Sciatic nerve (tissue), 2 donors: ENCODE measurements at places on chromosomes 13 and 19. TPM values are rescaled to one million over a fixed set of nuclear protein-coding genes. Genes with fewer than 3 reads are reported as not detected.

The ZNF431 gene
- 20.2 TPM for total RNA-seq

GRCh38 chr13:86559901-86560300 is 760.7 kb upstream of the SLITRK6 start:
- no peak for DNase-seq

- DNase-seq: no peak
Observed at GRCh38 chr19:38265213-38265861, 964 bp downstream of the SPINT2 start.

DNA sequence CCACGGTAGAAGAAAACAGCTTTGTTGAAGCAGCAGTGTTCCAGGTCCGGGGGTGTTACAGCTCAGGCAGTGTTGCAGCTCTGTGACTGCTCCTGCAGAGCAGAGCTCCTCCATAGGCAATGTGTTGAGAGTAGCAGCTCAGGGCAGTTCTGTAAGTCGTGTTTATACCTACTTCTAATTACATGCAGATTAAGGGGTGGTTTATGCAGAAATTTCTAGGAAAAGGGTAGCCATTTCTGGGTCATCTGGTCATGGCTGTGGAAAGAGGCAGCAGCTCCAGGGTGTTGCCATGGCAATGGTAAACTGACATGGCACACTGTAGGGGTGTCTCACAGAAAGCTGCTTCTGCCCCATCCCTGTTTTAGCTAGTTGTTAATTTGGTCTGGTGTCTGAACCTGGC is 316.4 kb downstream of the GPC5 start:
- DNase-seq: no peak

- no peak for DNase-seq
Observed at GRCh38 chr13:26660185-26660584, 100.4 kb downstream of the GPR12 start.

- DNase-seq: no peak
Observed at GRCh38 chr13:26423629-26424028, 133.9 kb upstream of the WASF3 start.

The CAPN12 gene
- total RNA-seq: 5.6 TPM

The ZNF20 gene
- 4.3 TPM for total RNA-seq

- DNase-seq: peak; percentile 80
Observed at GRCh38 chr19:18762125-18763023, 28.7 kb downstream of the COMP start.

- DNase-seq: no peak
Observed at GRCh38 chr19:5288347-5288739, 52.3 kb downstream of the PTPRS start.

DNA sequence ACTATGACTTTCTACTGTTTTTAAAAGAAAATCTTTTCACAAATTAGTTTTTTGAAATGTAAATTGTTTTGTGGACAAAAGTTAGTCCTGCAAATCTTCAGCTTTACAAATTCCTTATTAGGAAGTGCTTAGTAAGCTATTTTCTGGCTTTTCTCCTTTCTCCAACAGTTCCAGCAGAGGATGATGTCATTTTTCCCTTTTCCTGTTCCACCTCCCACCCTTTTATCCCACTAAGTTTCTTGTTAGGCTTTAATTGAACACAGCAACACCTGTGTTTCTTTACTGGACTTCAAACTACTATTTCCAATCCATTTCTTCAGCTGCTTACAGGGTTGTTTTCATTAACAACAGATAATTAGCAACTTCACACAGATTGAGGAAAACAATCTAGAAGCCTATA is 389.2 kb downstream of the NDFIP2 start:
- no peak for DNase-seq

The FBXO46 gene
- 23.6 TPM for total RNA-seq

- DNase-seq: no peak
Observed at GRCh38 chr19:9650345-9650744, 24.6 kb downstream of the ZNF562 start.

GRCh38 chr19:58150328-58150921 is at the start of gene ZNF329:
TSS of gene ZNF329 (minus strand) at chr19:58150789. CDS start at chr19:58129503, 21,286 bp downstream.
- peak; percentile 89 for DNase-seq

DNA sequence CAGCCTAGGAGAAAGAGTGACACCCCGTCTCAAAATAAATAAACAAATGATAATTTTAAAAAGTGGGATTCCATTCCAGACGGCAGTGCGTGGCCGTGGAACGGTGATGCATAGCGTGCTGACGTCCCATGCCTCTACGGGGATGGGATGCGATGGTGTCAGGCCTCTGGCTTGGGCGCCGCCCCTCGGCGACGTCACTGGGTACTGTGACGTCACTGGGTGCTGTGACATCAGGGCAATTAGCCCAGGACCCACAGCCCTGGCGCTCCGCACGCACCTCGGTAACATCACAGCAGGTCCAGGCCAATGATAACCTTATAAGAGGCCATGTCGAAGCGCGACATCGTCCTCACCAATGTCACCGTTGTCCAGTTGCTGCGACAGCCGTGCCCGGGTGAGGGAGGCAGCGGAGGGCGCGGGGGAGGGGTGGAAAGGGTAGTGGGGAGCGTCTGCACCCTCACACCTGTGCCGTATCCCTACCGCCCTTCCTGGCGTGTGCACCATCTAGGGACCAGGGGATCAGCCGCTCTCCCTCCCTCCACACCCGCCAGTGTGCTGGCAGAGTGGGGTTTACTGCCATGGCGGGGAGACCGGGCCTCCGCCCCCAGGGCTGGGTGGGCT is at the start of gene GAPDHS:
Gene GAPDHS (plus strand): TSS at position 256 of the 621 bp plus-strand sequence. CDS start 72 bp downstream, at position 328.
- no peak for DNase-seq

The SLITRK1 gene
- total RNA-seq: 6.2 TPM

GRCh38 chr13:56201834-56202233 is 938.9 kb upstream of the PRR20A start:
- no peak for DNase-seq

The ZNF599 gene
- 10.0 TPM for total RNA-seq

DNA sequence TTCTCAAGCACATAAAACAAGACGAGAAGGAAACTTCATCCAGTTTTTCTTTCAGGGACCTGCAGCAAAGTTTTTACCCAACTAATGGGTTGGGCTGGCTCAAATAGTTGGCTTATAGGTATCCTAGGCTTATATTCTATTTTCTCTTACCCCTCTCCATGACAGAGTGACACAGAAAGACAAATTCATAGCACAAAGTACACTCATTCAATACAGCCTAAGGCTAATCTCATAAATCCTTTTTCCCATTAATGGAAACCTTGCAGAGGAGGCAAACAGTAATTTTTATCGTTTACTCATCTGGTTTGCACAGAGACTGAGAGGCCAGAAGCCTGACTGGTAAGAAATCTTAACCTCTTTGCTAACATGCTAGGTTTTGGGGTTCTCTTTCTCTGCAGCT is 1589.9 kb downstream of the SLITRK1 start:
- no peak for DNase-seq

GRCh38 chr19:7861619-7862412 is 12.4 kb downstream of the PRR36 start:
- no peak for DNase-seq

GRCh38 chr13:113408562-113408961 is 44.6 kb upstream of the GRTP1 start:
- DNase-seq: peak; percentile 53

The IL11 gene
- total RNA-seq: 0.45 TPM

The ZNF575 gene
- 5.3 TPM for total RNA-seq

DNA sequence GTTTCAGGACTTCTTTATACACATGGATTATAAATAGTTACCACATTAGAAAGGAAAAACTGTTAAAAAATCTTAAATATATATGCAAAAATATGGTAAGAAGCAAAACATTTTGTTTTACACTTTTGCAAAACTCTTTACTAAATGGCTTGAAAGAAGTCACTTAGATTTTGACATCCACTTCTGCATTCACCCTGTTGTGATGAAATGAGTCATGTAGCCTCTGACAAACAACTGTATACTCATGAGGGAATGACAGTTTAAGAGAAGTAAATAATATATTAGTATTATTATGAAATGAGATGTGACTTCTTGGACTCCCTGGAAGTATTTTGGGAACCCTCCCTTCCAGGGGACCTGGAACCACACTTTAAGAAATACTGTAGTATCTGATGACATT is 275.6 kb downstream of the DACH1 start:
- DNase-seq: no peak

DNA sequence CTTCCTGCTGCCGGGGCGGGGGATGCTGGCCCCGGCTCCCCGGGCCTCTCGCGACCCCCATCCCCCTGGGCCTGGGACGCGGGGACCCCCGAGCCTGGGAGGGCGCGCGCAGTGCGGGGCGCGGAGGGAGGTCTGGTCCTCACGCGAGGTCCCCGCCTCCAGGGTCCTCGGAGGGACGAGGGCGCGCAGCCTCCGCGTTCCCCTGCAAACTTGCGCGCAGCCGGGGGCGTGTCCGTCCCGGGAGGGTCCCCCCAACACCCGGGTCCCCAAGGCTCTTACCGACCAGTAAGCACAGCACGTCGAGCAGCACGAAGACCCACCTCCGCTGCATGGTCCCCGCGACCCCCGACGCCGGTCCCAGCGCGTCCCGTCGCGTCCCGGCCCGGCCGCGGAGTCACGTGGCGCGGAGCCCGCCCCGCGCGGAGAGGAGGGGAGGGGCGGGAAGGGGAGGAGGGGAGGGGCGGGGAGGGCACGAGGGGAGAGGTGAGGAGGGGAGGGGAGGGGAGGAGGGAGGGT is at the start of gene PLPP2:
Gene PLPP2 (minus strand): TSS at position 398 of the 516 bp plus-strand sequence. CDS start 67 bp downstream, at position 331.
- DNase-seq: no peak

DNA sequence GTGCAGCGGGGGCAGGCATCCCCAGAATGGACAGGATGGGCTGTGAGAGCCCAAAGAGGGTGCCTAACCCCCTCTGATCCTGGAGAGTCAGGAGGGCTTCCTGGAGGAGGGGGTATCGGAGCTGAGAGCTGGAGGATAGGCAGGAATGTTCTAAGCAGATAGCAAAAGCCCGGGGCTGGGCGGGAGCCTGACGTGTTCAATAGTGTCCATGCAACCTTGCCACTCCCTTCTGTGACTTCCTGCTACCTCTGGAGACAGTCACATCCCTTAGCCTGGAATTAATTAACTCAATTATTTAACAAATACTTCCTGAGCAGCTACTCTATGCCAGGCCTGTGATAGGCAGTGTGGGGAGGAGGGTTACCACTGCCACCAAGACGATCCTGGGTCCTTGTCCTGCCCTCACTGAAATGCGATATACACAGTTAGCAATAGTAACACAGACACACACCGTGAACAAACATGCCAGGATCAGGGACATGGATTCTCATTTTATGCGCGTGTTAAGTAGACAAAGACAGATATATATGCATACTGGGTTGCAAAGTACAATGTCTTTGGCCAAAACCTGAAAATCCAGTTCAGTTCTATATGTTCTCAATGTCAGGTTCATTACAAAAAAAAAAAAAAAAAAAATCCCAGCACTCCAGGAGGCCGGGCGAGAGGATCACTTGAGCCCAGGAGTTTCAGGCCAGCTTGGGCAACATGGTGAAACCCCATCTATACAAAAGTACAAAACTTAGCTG is 10.7 kb downstream of the AP2S1 start:
- no peak for DNase-seq

- DNase-seq: no peak
Observed at GRCh38 chr19:16589917-16590316, 17.7 kb upstream of the SLC35E1 start.

The NECTIN2 gene
- 115 TPM for total RNA-seq

DNA sequence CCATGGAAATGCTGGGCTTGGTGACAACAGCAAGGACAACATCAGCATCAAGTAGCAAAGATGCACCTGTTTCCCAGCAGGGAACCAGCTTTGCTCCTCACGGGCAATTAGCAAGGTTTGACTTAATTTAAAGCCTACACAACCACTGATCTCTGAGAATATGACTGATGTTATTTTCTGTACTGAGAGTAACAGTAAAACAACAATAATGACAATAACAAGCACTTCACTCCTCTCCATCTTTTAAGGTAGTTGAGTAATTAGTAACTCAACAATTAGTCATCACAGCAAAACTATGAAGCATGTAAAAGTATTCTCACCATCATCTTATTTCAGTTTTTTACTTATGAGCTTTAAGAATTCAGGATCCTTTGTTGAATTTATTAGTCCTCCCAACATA is 37.3 kb downstream of the ENOX1 start:
- no peak for DNase-seq

The SHANK1 gene
- 1.4 TPM for total RNA-seq

DNA sequence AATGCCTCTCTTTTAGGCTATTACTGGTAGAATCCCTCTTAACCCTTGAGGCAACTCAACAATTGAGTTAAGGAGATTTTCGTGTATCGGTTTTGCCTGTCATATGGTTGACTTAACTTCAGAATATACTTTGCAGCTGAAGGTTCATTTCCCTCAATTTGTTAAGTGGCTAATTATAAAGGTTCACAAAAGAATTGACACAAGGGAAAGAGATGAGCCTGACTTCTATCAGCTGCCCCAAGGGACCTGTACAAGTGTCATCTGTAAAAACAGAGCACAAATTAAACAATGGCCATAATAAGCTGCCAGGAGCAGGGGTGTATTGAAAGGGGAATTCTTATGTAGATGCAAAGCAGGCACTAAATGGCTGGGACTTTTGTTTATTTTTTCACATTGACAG is 334.8 kb upstream of the OBI1 start:
- DNase-seq: no peak

GRCh38 chr19:45821570-45821969 is 6.5 kb upstream of the RSPH6A start:
- no peak for DNase-seq

DNA sequence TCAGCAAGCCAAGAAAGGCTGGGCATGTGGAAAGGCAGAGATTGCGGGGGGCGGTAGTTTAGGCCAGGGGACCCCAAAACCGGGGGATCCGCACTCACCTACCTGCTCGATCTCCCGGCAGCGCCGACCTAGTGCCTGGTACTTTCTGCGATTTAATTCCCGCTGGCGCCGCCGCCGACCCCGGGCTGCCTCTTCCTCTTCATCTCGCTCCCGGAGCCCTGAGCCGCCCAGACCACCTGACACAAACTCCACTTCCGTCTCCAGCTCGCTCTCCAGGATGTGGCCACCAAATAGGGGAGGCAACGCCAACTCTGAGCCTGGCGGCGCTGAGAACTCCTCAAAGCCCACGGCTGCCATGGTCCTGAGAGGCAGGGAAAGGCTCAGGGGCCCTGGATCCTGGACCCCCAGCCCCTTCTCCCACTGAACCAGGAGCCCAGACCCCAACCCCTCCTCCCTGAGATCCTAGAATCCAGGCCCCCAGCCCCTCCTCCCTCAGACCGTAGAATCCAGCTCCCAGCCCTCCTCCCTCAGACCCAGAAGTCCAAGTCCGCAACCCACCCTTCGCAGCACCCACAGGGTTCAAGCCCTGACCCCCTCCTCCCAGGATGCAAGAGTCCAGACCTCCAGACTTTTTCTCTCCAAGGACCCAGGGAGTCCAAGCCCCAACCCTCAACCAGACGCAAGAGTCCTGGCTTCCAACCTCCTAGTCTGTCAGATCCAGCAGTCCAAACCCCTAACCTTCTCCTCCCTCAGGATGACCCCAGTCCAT is 933 bp downstream of the TFPT start:
- DNase-seq: peak; percentile 73
